ENCODE measurements at places on chromosomes 3 and 15.

DNA sequence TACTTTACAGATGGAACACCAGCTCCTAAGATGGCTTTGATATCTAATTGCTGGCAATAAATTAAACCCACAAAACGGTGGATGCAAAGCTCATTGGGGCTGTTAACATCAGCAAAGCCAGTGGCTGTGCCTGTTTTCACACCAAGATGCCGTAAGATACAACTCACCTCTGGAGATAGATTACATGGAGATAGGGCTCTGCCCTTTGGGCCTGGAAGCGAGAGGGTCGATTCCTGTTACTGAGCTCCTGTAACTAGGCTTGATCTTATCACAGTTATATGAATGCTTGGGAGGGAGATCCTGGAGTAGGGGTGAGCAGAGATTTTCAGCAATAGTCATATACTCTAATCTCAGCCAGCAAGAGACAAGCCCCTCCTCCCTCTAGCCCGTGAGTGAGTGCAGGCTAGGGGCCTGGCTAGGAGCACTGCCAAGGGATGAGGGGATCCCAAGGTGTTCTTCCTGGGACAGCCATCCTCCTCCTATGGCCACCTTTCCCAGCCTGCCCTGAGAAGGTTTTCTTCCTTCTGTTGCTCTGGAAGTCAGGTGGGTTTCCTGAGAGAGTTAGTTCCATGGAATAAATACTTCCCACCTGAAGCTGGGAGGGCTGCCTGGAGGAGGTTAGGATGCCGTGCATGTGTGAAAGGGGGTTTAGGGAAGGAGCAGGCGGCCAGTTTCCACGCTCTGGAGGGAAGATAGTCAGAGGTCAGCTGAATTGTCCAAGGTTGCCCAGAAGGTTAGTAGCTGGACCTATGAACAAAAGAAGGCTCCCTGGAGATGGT is 18.1 kb upstream of the DOCK3 start:
- no peak for DNase-seq

DNA sequence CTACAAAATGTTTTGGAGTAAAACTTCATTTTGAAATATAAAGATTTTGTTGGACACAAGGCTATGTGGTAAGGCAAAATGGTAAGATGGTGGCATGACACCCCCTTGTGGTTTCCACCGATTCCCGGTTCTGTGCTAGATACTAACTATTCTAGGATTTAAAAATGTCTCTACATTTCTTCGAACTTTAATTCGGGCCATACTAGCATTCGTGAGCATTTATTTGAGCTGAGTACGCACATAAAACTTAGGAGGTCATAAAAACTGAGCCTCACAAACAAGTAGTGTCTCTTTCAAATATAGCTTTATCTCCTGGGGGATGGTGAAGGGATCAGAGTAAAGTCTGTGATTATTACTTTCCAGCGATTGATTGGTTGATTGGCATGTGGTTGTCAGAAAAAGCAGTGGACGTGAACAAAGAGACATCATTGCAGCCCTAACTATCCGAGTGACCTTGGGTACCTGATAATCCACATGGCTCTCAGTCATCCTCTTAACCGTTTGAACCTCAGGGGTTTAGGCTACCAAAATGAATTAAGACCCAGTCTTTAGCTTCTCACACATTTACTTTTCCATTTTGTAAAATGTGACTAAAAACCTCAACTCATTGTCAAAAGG is 1.1 kb upstream of the ZNF639 start:
- peak; percentile 40 for DNase-seq

DNA sequence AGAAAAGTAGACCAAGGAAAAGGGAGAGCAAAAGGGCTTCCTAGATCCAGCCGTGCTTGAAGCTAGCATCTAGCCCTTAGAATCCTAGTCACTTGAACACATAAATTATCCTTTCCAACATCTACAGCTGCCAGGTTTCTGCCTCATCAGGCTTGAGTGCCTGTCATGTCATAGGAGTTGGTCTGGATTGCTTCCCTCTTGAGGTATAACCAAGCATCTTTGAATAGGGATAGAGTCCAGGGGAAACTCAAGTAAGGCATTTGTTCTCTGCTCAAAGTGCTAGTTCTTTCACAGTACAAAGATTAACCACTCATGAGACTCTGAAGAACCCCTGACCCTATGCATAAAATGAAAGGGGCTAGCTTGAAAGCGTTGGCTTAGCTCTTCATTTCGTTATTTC is 72.3 kb downstream of the SLCO3A1 start:
- DNase-seq = no peak

- no peak for DNase-seq
Measured at GRCh38 chr3:105187344-105187743, 179.4 kb upstream of the ALCAM start.

DNA sequence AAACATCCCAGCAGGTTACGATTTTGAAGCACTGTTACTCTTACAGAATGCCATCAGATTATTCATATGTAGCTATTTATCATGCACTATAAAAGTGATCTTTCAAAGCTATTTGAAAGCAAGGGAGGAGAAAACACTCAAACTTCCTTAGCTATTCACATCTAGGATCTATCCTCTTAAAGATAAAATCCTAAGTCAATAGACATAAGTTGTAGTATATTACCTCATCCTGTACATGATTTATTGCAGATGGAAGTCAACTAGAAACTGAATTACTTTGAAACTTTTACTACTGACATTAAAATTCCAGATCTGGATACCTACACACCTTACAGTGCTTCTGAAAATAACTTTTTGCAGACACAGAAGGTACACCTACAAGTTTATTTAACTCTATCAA is 197.2 kb downstream of the MEIS2 start:
- DNase-seq = no peak

GRCh38 chr3:17802950-17803349 is 60.5 kb upstream of the TBC1D5 start:
- DNase-seq = no peak

- no peak for DNase-seq
Measured at GRCh38 chr3:194025119-194025518, 110.8 kb upstream of the HES1 start.

GRCh38 chr15:72614810-72615532 is 39.5 kb upstream of the GOLGA6B start:
- DNase-seq = no peak

GRCh38 chr15:77904436-77904821 is 173.1 kb downstream of the TBC1D2B start:
- DNase-seq = no peak

- DNase-seq = peak; percentile 73
Measured at GRCh38 chr15:29687939-29688505, 134.2 kb downstream of the TJP1 start.

DNA sequence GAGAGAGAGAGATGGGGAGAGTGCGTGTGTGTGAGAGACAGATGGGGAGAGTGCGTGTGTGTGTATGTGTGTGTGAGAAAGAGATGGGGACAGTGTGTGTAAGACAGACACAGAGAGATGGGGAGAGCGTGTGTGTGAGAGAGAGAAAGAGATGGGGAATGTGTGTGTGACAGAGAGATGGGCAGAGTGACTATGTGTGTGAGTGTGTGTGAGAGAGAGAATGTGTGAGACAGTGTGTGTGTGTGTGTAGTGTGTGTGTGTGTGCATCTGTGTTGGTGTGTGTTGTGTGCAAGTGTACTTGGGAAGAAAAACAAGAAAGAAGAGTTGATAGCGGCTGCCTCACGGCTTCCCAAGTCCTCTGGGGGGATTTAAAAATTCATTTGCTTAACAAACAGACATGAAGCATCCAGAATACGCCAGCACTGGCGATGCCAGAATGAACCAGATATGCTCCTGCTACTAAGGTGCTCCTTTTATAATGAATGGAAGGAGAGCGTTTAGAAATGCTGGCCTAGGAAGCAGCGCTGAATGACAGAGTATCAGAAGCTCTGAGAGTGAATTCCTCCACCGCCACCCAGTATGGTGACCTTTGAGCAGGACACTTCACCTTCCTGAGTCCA is 186.1 kb upstream of the TSC22D2 start:
- DNase-seq = no peak

DNA sequence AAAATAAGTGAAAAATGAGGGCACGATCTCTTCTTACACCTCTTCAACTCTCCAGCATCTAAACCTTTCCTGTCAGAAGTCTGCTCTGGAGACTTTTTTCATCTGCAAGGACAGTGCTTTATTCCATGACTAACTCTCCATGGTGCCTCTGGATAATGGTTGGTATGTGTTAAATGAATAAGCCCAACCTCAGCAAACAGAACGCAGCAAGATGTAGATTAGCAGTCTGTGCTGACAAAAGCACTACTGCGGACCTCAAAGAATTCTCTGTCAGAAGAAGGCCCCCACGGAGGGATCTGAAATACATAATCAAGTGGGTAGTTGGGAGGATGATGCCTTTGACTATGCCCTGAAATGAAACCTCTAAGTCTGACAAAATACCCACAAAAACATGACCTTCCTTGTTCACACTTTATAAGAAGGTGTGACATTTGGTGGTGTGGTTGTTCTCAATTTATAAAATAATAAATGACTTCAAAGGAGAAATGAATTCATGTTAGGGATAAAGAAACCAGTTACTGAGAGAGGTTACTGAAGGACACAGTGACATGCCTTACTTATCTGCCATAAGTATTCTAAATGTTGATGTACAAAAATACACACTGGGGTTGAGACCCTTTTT is 43.2 kb upstream of the ADCY5 start:
- no peak for DNase-seq

GRCh38 chr3:104952146-104952972 is 414.4 kb upstream of the ALCAM start:
- DNase-seq = no peak

GRCh38 chr3:170863816-170864215 is 6.2 kb downstream of the RPL22L1 start:
- DNase-seq = peak; percentile 9

DNA sequence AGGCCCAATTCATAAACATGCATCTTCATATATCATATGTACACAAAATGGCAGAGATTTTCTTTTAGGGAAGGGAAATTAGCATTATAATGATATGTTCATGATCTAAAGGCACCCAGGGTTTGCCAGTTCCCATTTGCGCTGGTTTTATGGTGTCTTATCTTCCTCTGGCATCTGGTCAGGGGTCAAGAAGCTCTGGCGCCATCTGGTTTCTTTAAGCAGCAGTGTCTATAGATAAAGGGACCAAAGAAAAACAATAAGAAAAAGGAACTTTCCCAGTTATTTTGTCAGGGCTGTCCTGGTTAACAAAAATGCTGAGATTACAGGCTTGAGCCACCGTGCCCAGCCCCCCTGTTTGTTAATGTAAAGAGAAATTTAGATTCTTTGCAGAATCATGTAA is 3.3 kb upstream of the DCP1A start:
- DNase-seq = peak; percentile 51

GRCh38 chr15:47678040-47678439 is 39.3 kb upstream of the SEMA6D start:
- DNase-seq = no peak

- no peak for DNase-seq
Measured at GRCh38 chr3:196398782-196399181, 33.4 kb downstream of the UBXN7 start.

DNA sequence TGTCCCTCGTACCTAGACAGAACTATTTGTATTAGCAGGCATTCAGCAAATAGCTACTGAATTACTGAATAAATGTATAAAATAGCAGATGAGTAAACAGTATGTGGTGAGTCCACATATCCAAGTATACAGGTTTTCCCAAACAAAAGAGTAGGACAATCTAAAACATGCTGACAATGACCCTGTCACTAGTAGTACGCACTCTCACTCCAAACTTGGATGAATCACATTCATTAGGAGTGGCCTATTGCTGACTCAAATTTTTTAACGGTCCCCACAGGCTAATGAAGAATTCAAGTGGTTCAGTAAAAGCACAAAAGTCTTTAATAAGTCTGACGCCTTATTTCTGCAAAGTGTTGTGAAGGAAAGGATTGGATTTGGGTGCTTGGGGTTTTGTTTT is 449.3 kb upstream of the THBS1 start:
- DNase-seq = no peak

GRCh38 chr15:101811902-101812301 is at the start of gene OR4F15:
OR4F15 (plus strand) TSS chr15:101812202; CDS start chr15:101818187, 5,985 bp downstream.
- no peak for DNase-seq

- no peak for DNase-seq
Measured at GRCh38 chr15:100940767-100941379, 21.7 kb downstream of the LRRK1 start.

DNA sequence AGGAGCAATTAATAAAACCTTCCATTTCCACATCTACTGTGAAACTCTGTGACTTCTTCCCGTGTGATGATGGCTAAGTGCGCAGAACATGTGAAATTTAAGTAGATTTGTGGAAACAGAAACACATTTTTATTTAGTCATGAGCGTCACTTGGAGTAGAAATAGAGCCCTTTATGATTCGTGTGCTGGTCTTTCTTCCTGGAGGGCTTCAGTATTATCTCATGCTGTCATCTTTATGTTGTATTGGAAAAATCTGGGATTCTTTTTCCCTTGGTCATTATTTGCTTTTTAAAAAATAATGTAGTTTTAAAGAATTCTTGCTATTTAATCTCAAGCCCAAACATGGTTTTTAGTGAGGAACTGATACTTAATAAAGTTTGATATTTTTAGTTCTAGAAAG is 284.0 kb upstream of the CTDSPL start:
- no peak for DNase-seq

DNA sequence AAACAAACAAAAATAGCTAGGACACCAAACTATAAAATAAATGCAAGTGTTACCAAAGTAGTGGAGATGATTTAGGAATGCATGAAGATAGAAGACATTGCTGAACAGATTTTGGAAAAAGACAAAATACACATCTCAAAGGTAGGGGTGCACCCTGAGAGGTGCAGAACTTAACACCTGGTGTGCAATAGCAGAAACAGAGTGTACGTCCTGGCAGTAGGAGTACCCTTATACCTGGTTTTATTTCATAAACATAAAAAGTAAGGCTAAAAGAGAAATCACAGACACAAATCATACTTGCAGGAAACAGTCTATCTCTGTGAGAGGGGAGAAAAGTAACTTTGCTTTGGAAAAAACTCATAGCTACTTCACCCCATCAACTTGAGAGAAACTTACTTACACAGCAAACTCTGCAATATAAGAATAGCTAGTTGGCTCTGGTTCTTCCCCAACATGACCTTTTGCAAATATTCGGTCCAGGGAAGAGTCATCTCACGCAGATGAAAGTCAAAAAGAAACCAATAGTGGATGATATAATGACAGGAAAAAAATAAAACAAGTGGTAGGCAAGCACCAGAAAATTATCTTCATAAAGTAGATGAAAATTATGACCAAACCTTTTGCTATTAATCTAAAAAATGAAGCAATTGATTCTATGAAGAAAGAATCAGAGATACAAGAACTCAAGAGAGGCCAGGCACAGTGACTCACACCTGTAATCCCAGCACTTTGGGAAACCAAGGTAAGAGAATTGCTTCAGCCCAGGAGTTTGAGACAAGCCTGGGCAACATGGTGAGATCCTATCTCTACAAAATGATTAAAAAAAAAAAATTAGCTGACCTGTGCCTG is 108.9 kb upstream of the BNIP2 start:
- no peak for DNase-seq

GRCh38 chr3:132756108-132756650 is 34.0 kb upstream of the NPHP3 start:
- no peak for DNase-seq

GRCh38 chr3:175192536-175192935 is 333.4 kb downstream of the NAALADL2 start:
- DNase-seq = no peak

Data from SW480 (cell line).